Stimulated activated CD8-positive, alpha-beta memory T cell treated with anti-CD3 and anti-CD28 coated beads, Interleukin-7, amount 100 ng/mL, for 1 hour (primary cell): ENCODE measurements at places on chromosomes 2 and 18.

- no peak for DNase-seq
Measured at GRCh38 chr2:55296393-55296792, 27.4 kb upstream of the MTIF2 start.

DNA sequence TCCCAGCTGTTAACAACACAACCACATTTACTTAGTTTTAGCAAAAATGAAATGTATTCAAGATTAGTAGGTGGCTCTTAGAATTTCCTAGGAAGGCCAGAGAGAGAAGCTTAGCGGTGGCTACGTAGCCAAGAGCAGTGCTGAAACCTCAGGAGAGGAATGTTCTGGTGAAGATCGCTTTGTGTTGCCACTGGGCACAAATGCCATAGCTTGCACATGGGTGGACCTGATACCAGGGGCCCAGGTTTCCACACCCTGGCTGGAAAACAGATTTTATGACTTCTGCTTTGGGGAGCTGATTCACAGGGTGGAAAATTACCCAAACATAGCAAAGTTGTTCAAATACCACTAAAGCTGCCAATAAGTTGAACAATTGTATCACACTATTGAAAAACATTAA lies 43.4 kb downstream of the THUMPD2 start:
- no peak for DNase-seq

DNA sequence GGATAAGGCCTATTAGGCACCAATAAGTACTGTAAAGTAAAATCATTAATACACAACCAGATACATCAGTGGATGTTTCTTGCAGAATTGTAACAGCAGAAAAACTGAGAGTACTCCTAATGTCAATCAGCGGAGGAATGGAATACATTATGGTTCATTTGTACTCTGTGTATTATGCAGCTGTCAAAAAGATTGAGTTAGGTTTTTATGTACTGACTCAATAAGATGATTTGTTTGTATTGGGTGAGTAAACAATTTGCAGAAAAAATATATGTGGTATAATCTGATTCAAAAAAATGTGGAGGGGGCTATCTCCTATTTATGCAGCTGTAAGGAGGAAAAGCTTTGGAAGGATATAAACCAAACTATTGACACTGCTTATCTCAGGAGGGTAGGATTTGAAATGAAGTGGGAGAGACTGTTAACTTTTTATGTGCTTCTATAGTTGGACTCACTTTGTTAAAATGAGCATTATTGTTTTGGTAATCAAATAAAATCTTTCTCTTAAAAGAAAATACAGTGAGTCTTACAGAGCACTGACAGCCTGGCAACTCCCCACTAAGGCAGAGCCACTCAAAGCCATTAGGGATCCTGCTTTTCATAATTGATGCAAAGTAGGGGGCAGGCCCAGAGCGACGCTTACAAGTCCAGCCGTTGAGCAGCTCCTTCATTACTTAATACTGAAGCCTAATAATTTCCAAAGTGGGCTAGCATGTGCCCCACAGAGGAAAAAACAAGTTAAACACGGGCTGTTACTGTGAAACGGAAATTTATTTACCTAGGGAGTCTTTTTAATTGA lies 168.8 kb downstream of the PHLPP1 start:
- DNase-seq: no peak

DNA sequence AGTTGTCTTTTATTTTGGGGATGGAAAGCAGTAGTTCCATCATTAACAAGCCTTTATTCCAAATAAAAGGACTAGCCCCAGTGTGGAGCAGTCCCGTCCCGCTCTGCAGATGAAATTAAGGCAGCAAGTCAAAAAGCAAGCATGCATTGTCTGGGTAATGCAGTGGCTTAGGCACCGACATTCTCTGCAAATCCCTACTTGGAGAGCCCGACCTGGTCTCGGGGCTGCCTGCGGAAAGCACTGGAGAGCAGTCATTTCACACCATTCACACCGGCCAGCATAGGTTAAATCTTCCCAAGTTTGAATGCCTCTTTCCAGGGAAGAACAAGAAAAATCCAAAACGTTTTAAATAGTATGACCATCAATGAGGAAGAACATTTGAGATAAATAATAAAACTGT lies 24.4 kb upstream of the RAB12 start:
- DNase-seq: no peak

- DNase-seq: no peak
Measured at GRCh38 chr2:240965296-240965904, 33.0 kb upstream of the SNED1 start.

- no peak for DNase-seq
Measured at GRCh38 chr2:163775304-163775703, 39.5 kb upstream of the FIGN start.

DNA sequence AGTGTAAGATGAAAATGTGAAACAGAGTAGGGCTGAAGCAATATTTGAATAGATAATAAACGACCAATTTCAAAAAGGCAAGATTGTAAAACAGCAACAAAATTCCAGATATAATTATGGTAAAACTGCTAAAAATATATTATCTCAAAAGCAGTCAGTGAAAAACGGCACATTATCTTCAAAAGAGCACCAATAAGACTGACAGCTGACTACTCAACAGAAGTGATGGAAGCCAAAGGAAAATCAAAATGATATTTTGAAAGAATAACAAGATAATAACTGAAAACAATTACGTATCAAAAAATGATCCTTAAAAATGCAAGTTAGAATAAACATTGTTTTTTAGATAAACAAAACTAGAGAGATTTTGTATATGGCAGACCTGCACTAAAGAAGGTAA lies 920.6 kb upstream of the FAM98A start:
- no peak for DNase-seq

DNA sequence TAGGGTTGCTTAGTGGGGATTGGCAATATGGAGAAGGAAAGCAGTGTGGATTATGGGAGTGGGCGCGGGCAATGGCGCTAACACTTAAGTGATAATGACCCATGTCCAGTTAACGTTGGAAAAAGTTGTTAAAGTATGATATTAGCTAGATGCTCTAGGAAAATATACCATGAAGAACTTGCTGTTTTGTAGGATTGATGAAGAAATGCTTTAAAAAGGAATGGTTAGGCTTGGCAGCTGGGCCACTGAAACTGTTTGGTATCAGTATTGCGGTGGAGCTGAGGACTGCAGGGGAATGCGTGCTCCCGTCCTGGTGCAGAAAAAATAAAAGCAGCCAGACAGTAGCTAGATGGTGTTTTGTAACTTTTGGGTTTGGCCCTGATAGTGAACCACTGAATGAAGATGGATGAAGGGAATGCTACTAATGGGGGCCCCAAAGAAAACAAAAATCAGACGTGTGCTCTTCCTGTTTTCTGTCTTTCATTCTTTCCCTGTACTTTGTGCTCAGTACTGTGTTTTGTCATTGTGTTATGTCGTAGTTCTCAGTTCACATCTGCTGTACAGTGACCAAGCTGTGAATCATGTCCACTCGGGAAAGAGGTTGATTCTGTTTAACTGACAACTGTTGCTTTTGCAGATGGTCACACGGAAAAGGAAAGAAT lies 999 bp downstream of the INSIG2 start:
- DNase-seq: no peak

- DNase-seq: no peak
Measured at GRCh38 chr2:209936106-209936666, 66.3 kb upstream of the RPE start.

GRCh38 chr18:59822612-59823550 lies 76.9 kb upstream of the PMAIP1 start:
- no peak for DNase-seq

GRCh38 chr2:74744731-74745515 lies 89.0 kb upstream of the HK2 start:
- DNase-seq: no peak

- DNase-seq: no peak
Measured at GRCh38 chr2:75031906-75032803, 73.7 kb downstream of the POLE4 start.

DNA sequence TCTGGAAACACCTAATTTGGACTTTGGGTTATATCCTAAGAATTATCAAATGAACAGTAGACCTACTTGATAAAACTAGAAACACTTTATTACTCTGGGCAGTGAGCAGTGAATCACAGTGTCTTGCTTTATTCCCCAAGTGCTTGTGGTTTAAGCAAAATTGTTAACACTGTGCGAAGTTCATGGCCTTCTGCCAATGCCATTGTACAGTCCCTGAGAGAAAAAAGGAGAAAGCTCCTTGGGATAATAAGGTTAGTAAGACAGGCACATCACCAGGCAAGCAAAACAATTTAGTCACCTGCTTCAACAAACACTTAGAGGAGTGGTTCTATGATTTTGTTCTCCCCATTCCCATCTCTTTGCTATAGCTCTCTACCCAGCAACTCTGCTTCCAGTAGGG lies 39.8 kb downstream of the ADCYAP1 start:
- no peak for DNase-seq

DNA sequence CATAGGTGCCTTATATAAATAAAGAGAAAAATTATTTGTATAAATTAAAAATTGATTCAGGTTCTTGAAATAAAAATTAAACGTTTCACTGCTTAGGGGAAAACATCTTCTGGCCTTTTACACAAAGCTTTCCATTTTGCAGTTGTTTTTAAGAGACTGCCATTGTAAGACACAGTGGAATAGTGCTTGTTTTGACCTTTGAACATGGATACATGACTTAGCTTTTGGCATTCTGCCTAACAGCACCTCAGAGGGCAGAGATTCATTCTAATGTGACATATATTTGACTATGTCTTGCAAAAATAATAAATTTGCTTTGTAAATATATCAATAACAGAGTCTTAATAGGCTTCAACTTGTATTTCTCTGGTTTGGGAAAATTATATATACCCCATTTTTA lies 142.1 kb downstream of the SLC4A10 start:
- DNase-seq: no peak

GRCh38 chr18:29434650-29435049 lies 1257.7 kb upstream of the CDH2 start:
- no peak for DNase-seq

DNA sequence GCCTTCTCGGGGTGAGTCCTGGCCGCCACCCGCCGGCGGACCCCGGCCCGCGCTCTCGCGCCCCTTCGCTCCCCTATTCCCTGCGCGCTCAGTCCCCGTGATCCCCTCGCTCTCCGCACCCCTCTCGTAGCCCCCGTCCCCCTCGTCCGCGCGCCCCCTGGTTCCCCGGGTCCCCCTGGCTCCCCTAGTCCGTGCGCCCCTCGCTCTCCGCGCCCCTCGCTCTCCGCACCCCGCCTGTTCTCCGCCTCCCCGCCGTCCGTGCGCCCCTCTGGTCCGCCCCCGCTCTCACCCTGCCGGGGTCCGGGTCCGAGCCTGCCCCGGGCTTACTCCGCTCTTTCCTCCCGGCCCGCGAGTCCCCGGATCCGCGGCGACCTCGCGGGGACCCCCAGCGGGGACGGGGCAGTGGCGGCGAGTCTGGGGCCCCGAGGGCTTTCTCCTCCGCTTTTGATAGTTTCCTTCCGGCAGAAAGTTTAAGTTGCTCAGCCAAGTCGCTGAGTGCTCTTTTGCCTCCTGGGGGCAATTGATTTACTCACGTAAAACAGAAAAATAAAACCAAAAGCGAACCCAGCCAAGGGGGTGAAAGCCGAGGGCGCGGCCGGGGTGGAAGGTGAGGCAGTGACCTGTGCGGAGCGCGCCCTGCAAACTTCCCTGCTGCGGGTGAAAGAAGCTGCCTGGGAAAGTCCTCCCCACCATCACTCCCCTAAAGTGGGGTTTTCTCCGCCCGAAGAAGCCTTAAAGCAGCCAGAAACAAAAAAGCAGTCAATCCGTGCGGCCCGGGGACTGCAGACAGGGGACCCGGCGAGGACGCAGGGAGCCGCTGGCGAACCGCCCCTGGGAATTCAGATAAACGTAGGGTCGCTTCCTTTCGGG lies 568 bp downstream of the RAB31 start:
- DNase-seq: no peak

DNA sequence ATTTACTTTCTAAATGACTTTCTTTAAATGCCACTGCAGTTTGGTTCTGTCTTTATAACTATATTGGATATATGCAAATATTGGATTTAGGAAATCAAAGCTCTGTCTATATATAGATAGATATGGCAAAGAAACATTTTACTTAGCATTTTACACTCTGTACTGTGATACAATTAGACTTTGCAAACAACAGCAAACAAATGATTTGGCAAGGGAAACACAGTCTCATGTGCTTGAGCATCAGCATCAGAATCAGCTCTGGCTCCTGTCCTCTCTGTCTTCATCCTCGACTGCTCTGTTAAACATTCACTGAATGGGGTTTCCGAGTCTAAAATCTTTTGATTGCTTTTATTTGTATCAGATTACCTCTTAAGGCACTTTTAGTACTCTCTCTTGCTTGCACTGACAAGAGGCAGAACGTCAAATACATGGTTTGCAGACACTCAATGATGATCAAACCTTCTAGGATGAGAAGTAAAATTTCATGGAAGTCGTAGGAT lies 176.8 kb upstream of the LRP1B start:
- DNase-seq: no peak

- no peak for DNase-seq
Measured at GRCh38 chr2:1024981-1025380, 74.3 kb downstream of the SNTG2 start.

- no peak for DNase-seq
Measured at GRCh38 chr18:68427951-68428401, 286.9 kb downstream of the TMX3 start.

DNA sequence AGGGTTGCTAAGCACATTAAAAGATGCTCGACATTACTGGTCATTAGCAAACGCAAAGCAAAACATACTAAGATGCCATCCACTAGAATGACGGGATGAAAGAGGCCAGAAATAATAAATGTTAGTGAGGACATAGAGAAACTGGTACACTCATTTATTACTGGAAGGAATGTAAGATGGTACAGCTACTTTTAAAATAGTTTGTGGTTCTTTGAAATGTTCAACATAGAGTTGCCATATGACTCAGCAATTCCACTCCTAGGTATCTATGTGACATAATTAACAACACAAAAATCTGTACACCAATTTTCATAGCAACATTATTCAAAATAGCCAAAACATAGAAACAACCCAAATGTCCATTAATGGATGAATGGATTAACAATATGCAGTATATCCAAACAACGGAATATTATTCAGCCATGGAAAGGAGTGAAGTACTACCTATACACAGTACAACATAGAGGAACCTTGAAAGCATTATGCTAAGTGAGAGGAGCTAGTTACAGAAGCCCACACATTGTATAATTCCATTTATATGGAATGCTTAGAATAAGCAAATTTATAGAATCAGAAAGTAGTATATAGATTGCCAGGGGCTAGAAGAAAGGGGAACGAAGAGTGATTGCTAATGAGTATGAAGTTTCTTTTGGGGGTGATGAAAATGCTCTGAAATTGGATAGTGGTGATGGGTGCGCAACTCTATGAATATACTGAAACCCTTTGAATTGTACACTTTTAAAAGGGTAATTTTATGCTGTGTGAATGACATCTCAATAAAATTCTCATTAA lies 61.9 kb upstream of the IL1R1 start:
- no peak for DNase-seq
